EL (cell line): ENCODE measurements at places on chromosomes 12 and 14.

GRCh38 chr12:68612202-68612601 is 1.5 kb downstream of the RAP1B start:
- DNase-seq = peak; percentile 48

DNA sequence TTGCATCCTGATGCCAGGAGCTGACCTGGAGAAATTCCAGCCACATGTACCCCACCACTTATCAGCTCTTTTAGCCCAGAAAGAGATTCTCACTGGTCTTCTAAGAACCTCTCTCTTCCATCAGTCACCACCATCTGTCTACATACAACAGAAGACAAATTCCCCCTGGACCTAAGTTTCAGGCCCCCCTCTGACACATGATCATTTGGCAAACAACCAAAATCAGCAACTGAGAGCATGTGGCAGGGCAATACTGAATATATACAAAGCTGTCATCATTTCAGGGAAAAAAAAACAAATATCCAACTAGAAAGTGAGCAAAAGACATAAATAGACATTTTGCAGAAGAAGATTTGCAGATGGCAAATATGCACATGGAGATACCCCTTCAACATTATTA is 180.2 kb downstream of the FOXN3 start:
- DNase-seq = no peak

- peak; percentile 36 for DNase-seq
Measured at GRCh38 chr12:19236656-19237055, 107.1 kb downstream of the PLEKHA5 start.

GRCh38 chr12:46590991-46591703 is 218.6 kb upstream of the SLC38A2 start:
- no peak for DNase-seq

- DNase-seq = no peak
Measured at GRCh38 chr12:76674669-76675315, 89.1 kb upstream of the ZDHHC17 start.

- DNase-seq = peak; percentile 51
Measured at GRCh38 chr14:64074961-64075612, 219.1 kb downstream of the ESR2 start.

DNA sequence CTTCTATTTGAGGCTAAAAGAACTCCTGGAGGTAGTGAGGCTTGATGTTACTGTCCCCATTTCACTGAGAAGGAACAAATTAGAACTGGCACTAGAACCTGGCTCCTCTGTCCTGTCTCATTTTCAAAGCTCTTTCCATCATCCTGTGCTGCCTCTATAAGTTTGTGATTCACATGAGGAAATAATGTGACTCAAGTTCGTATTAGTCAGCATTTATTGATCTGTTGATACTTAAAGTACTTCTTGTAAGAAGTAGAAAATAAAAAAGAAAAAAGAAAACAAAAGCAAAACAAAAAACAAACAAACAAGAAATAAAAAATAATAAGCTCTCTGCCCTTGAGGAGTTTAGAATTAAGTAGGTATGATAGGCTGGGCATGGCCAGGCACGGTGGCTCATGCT is 2.3 kb upstream of the ESPL1 start:
- DNase-seq = no peak

- no peak for DNase-seq
Measured at GRCh38 chr14:24851837-24852236, 198.1 kb downstream of the STXBP6 start.

GRCh38 chr12:126343321-126343720 is 1278.1 kb downstream of the AACS start:
- no peak for DNase-seq
